Hepatocyte (in vitro differentiated cells): ENCODE measurements at places on chromosomes 1 and 21. TPM values are rescaled to one million over a fixed set of nuclear protein-coding genes. Genes with fewer than 3 reads are reported as not detected.

GRCh38 chr1:1427106-1427819 is 6.2 kb upstream of the ANKRD65 start:
- no peaks in the 10 kb centered on the region for H3K27me3 ChIP-seq
- peak; percentile 67 for DNase-seq
- H3K27ac ChIP-seq = no peak overlapping the region
- H3K4me1 ChIP-seq = peaks cover 29% of the 10 kb centered on the region
- peak overlapping the region; percentile 64 for H3K4me3 ChIP-seq

EPHX1 gene
- polyA plus RNA-seq = 102 and 138 TPM in 2 replicates

FAM163A gene
- 0.87 and 2.2 TPM in 2 replicates for polyA plus RNA-seq

- peak overlapping the region; percentile 84 for H3K27ac ChIP-seq
- H3K27me3 ChIP-seq = no peaks in the 10 kb centered on the region
- no peak overlapping the region for H3K4me3 ChIP-seq
- peak; percentile 63 for DNase-seq
- H3K4me1 ChIP-seq = peaks cover 27% of the 10 kb centered on the region
These were observed 18.4 kb upstream of the COL6A2 start for GRCh38 chr21:46079352-46080170.

GRCh38 chr21:44858791-44859190 is 14.7 kb downstream of the PTTG1IP start:
- DNase-seq = no peak
- no peak overlapping the region for H3K27ac ChIP-seq
- no peaks in the 10 kb centered on the region for H3K27me3 ChIP-seq
- H3K4me1 ChIP-seq = peaks cover 1% of the 10 kb centered on the region

DNA sequence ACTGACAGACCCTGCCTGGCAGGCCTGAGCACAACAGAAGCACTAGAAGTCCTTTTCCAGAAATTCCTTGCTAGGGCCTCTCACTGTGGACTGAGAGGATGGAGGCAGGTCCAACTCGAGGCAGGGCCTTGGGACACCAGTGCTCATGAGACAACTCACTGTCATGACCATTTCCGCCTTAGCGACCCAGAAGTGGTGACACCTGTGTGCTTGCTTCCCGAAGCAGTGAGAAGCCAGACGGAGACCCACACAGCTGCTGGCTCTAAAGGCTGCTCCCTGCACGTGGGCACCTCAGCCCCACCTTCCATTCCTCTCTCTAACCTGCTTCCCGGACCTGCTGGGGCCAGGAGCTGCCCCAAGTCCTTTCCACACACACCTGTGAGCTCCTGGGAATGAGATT is 33.0 kb downstream of the KCNC4 start:
- H3K36me3 ChIP-seq = no peaks in the 10 kb centered on the region
- H3K4me1 ChIP-seq = no peaks in the 10 kb centered on the region
- no peak overlapping the region for H3K27ac ChIP-seq
- peaks cover 3% of the 10 kb centered on the region for H3K27me3 ChIP-seq

FMO5 gene
- polyA plus RNA-seq = 44.6 and 49.5 TPM in 2 replicates

- H3K4me1 ChIP-seq = peaks cover 49% of the 10 kb centered on the region
- no peak overlapping the region for H3K4me3 ChIP-seq
- no peaks in the 10 kb centered on the region for H3K36me3 ChIP-seq
- DNase-seq = no peak
- no peaks in the 10 kb centered on the region for H3K27me3 ChIP-seq
These were observed 29.7 kb downstream of the ECE1 start for GRCh38 chr1:21260405-21261125.

SPRR3 gene
- 0.40 and 0.72 TPM in 2 replicates for polyA plus RNA-seq

HES4 gene
- polyA plus RNA-seq = 74.5 and 107 TPM in 2 replicates

- H3K4me1 ChIP-seq = no peaks in the 10 kb centered on the region
- no peaks in the 10 kb centered on the region for H3K36me3 ChIP-seq
- no peaks in the 10 kb centered on the region for H3K27me3 ChIP-seq
- no peak for DNase-seq
- H3K4me3 ChIP-seq = no peak overlapping the region
- H3K27ac ChIP-seq = no peak overlapping the region
These were observed 13.5 kb downstream of the MORN1 start for GRCh38 chr1:2377751-2378440.

GRCh38 chr1:45686015-45686287 is 382 bp downstream of the GPBP1L1 start:
- H3K27ac ChIP-seq = peak overlapping the region; percentile 93
- H3K4me1 ChIP-seq = peaks cover 23% of the 10 kb centered on the region
- H3K36me3 ChIP-seq = no peaks in the 10 kb centered on the region
- H3K27me3 ChIP-seq = no peaks in the 10 kb centered on the region
- peak; percentile 85 for DNase-seq

DNA sequence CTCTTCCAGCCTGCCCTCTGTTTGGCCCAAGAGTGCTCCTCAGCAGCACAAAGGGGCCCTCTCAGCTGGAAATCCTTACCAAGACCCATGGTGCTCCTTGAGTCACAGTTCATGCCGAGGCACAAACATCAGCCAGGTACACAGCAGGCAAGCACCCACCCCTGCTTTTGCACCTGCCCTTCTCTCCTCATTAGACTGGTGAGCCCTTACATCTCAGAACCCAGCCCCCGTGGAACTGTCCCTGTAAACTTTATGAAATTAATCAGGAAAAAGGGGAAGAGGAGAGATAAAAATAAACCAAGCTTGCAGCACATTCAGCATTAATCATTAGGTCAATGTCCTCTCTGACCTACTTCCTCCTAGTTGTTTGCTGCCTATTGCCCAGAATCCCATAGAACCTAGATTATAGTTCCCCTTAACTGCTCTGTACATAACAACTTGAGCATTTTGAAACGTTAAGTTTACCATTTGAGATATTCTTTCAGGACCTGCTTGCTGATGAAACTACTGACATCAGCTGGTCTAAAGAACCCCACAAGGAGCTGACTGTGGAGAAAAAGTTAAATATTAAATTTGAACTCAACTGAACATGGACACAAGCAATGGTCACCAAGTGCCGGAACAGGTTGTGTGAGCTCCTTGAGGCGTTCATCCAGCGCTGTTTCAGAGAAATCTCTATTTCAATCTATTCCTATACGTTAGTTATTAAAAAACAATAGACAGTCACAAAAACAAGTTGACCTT is 738.4 kb downstream of the MATN1 start:
- no peaks in the 10 kb centered on the region for H3K36me3 ChIP-seq
- DNase-seq = peak; percentile 46
- H3K4me1 ChIP-seq = peaks cover 17% of the 10 kb centered on the region
- no peak overlapping the region for H3K4me3 ChIP-seq

DNA sequence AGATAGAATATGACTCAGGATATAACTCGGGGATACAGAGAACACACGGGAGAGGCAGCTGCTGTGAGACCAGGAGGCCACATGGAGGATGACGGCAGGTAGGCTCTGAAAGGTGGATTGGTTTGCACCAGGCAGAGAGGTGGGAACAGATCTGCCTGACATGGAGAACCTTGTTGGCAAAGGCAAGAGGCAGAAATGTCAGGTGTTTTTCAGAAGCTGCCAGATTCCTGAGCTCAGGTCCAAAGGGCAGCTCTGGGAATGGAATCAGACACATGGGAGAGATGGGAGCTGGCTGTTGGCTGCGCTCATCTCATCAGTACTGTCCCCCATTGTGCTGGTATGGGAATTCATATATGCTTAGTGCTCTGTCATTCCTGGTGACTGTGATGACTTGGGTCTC is 19.2 kb downstream of the SYT6 start:
- H3K4me1 ChIP-seq = peaks cover 3% of the 10 kb centered on the region
- H3K4me3 ChIP-seq = no peak overlapping the region
- H3K36me3 ChIP-seq = no peaks in the 10 kb centered on the region

EDARADD gene
- 1.3 and 1.7 TPM in 2 replicates for polyA plus RNA-seq

DNA sequence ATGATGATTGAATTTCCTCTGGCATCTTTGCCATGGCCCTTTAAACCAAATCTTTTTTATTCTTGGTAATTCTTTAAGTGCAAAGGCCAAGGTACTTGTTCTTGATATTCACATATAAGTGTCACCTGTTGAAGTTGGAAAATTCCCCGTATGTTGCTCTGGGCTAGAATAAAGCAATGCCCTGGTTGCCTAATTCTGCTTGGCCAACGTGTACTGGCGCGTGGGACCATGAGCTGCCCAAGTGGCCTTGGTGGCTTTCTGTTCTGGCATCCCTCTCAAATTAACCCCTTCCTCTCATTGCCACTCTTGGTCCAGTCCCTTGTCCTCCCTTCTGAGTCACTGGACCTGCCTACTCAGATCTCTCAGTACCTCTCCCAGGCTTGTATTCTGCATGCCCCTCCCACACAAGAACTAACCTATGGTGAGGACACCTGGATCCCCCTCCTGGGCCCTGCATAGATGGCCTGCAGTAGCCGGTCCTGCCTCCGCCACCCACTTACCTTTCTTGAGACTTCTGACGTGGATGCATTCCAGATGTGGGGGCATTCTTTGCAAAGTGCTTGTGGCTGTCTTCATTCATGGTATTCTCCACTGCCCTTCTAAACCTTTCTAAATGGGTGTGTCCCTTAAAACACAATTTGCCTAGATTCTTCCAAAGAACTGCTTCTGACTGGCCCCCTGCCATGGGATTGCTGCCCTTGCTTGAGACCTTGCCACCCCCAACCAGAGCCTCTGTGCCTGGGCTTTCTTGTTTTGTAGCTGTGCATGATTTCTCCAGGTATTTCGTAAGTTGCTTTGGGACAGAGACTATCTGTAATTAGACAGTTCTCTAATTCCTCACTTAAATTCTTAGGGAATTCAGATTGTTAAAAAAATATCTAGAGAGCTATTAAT is 152.4 kb downstream of the GALNT2 start:
- H3K27me3 ChIP-seq = no peaks in the 10 kb centered on the region
- DNase-seq = no peak
- peaks cover 10% of the 10 kb centered on the region for H3K4me1 ChIP-seq
- H3K4me3 ChIP-seq = no peak overlapping the region
- no peaks in the 10 kb centered on the region for H3K36me3 ChIP-seq

GRCh38 chr1:222077206-222077605 is 335.3 kb upstream of the DUSP10 start:
- H3K36me3 ChIP-seq = no peaks in the 10 kb centered on the region
- DNase-seq = no peak
- H3K27ac ChIP-seq = no peak overlapping the region
- H3K4me1 ChIP-seq = peaks cover 5% of the 10 kb centered on the region
- no peak overlapping the region for H3K4me3 ChIP-seq

DNA sequence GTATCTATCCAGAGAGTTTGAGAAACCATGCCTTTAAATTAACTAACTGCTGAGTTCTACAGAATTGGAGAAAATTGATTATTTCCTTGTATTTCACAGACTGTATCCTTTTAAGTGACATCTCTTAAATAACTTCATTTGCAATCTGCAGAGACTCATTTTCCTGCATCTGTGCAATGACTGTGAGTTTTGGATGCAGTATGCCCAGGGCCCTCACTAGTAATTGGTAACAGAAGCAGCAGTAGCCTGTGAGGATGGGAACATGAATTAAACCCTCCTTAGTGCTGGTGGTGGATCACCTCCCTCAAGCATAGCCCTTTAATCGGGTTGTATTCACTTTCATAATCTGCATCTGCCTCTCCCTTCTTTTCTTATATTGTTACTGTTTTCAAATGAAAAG is 21.7 kb upstream of the SH3D21 start:
- no peaks in the 10 kb centered on the region for H3K36me3 ChIP-seq
- no peak overlapping the region for H3K4me3 ChIP-seq
- H3K27me3 ChIP-seq = no peaks in the 10 kb centered on the region
- DNase-seq = no peak
- no peaks in the 10 kb centered on the region for H3K4me1 ChIP-seq

GRCh38 chr1:231522038-231522437 is 6.4 kb upstream of the TSNAX start:
- no peaks in the 10 kb centered on the region for H3K4me1 ChIP-seq
- no peaks in the 10 kb centered on the region for H3K27me3 ChIP-seq
- no peaks in the 10 kb centered on the region for H3K36me3 ChIP-seq
- peak overlapping the region; percentile 80 for H3K27ac ChIP-seq

GRCh38 chr1:53616511-53616910 is 122.5 kb downstream of the GLIS1 start:
- no peak for DNase-seq
- no peaks in the 10 kb centered on the region for H3K4me1 ChIP-seq
- H3K36me3 ChIP-seq = no peaks in the 10 kb centered on the region
- H3K4me3 ChIP-seq = no peak overlapping the region
- no peaks in the 10 kb centered on the region for H3K27me3 ChIP-seq

GRCh38 chr1:87706203-87706602 is 377.5 kb downstream of the LMO4 start:
- H3K4me1 ChIP-seq = peaks cover 7% of the 10 kb centered on the region
- no peaks in the 10 kb centered on the region for H3K36me3 ChIP-seq
- no peak overlapping the region for H3K4me3 ChIP-seq
- DNase-seq = no peak
- H3K27ac ChIP-seq = peak overlapping the region; percentile 4

DNA sequence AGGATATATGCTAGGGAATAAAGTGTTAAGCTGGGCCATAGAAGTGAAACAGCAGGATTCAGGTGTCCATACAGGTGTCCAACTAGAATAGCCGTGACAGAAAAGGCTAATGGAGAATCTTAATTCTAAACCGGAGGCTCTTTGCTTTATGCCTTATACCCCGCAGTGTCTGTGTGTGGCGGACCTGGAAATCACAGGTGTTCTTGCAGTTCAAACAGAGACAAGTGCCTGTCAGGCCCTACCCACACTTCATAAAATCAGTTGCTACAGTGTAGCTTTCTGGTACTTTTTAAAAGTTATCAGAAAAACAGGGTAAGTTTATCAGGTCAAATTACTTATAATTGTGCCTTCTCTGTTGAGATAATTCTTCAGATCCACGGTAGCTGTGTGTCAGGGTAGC is 293.9 kb downstream of the LRRC7 start:
- no peak overlapping the region for H3K4me3 ChIP-seq
- H3K27me3 ChIP-seq = no peaks in the 10 kb centered on the region
- DNase-seq = no peak

OR6K3 gene
- polyA plus RNA-seq = not detected in 2 replicates

- no peak overlapping the region for H3K4me3 ChIP-seq
- DNase-seq = no peak
- H3K36me3 ChIP-seq = no peaks in the 10 kb centered on the region
- H3K27me3 ChIP-seq = no peaks in the 10 kb centered on the region
These were observed 7.5 kb downstream of the KIF1B start for GRCh38 chr1:10217748-10218441.

SLC35F3 gene
- 0.43 and 1.3 TPM in 2 replicates for polyA plus RNA-seq

KIAA0040 gene
- 4.5 and 7.1 TPM in 2 replicates for polyA plus RNA-seq

DNA sequence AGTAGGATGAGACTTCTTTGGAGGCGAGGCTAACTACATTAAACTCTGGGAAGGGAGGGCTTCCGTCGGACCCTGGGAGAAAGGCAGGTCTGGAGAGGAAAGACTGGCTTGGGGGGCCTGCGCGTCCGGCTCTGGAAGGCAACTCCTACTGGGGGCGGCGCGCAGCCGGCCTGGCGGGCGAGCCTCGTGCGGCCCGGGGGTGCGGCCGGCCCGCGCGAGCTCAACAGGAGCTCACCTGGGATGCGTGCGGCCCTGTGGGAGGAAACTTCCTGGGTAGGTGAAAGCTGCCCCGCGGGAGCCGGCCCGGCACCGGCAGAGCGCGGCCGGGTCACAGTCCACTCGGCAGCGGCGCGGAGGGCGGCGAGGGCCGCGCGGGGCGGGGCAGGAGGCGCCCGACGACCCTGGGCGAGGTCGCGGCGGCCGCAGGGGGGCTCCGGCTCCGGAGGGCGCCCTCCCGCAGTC is 449 bp downstream of the EPS15 start:
- H3K27ac ChIP-seq = peak overlapping the region; percentile 98
- no peaks in the 10 kb centered on the region for H3K36me3 ChIP-seq
- H3K27me3 ChIP-seq = no peaks in the 10 kb centered on the region
- peak overlapping the region; percentile 66 for H3K4me3 ChIP-seq
